ENCODE measurements at places on chromosomes 11 and 22.

- peak; percentile 68 for DNase-seq
These were observed 5.9 kb upstream of the PHF21A start for GRCh38 chr11:46127150-46127638.

GRCh38 chr11:63970902-63971301, 3.5 kb upstream of the COX8A start:
- DNase-seq, result no peak

GRCh38 chr11:13384908-13385640, 77.9 kb downstream of the BTBD10 start:
- peak; percentile 72 for DNase-seq

DNA sequence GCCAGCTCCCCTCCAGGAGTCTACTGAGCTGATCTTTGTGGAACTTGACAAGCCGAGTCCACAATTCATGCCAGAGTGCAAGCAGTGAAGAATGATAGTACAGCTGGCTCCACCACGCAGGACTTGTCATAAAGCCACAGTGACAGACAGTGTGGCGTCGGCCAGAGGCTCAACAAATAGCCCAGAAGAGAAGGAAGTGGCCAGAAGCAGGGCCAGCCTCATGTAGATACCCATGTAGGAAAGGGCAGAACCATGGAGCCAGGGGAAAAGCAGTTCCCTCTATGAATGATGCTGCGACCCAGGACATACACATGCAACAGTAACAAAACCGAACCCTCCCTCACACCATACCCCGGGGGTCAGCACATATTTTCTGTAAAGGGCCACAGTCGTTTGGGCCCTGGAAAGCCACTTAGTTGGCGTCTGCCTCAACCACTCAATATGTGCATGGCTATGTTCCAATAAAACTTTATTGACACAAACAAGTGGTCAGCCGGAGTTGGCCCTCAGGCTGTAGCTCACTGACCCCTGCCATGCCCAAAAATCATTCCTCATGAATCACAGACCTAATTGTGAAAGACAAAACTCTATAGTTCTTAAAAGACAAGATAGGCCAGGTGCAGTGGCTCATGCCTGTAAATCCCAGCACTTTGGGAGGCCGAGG, 161.4 kb downstream of the BRD1 start:
- no peak for DNase-seq

DNA sequence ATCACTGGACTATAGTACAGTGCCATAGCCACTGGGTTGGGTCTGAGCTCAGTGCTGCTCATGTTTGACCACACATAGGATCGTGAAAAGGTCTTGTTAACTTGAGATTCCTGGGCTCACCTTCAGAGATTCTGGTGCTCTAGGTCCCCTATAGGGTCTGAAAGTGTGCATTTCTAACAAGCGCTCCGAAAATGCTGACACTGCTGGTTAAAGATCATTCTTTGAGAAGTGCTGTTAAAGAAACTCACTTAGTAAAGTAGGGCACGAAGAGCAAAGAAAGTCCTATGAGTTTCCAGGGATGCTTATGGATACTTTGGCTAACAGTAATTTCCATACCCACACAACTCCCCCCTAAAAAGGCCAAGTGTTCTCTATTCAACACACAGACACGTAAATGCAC, 108.1 kb upstream of the PAX6 start:
- no peak for DNase-seq

GRCh38 chr11:12224537-12224893, 114.1 kb downstream of the MICAL2 start:
- peak; percentile 97 for DNase-seq

- DNase-seq, result no peak
These were observed 14.9 kb downstream of the DNAJB13 start for GRCh38 chr11:73965764-73966121.

DNA sequence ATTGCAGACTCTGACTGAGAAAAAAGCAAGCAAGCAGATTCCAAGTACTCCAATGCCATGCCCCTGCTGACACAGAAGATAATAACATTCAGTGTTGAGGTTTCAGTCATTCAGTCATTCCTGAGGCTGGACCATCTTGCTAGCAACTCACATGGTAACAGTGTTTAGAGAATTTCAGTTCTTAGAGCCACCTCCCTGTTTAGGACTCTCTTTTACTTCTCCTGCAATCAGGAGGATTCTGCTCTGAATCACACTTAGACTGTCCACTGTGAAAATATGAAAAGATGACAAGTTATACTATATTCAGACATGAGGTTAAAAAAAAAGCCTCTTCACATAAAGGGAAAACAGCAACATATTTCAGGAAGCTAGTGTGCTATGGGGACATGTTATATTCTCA, 183.9 kb upstream of the CTSC start:
- peak; percentile 81 for DNase-seq

GRCh38 chr11:26928582-26928981, 65.3 kb upstream of the FIBIN start:
- DNase-seq, result no peak

- no peak for DNase-seq
These were observed 87.6 kb downstream of the STIM1 start for GRCh38 chr11:3942956-3943497.

- no peak for DNase-seq
These were observed 167.0 kb upstream of the B3GAT1 start for GRCh38 chr11:134578807-134579723.

GRCh38 chr11:132873841-132874240, 658.5 kb downstream of the OPCML start:
- no peak for DNase-seq

DNA sequence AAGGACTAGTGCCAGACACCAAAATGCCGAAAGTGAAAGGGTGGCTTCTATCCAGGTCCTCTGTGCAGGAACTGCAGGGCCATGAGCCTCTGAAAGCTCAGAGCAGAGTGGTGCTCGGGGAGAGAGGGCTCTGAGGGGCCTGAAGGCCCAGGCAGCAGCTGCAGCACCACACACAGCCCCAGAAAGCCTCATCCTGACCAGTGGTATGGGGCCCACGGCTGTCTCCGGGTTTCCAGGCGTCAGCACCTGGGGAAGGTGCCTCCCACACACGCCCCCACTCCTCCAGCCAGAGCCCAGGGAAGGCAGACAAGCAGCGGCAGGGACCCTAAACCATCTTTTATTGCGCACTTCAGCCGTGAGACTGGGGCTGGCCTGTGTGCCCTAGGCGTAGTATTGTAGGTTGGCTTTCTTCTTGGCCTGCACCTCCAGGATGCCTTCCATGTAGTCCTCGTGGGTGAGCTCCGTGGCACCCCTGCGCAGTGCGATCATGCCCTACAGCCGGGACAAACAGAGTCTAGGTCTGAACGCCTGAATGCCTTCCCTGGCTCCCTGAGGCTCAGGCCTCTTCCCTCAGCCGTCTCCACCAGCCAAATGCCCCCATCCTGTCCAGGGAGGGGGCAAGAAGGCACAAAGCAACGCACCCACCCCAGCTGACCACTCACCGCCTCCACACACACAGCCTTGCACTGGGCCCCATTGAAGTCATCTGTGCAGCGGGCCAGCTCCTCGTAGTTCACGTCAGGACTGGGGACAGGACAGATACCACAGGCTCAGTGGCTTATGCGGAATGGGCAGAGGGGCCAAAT, 7.6 kb downstream of the PSMC3 start:
- no peak for DNase-seq

DNA sequence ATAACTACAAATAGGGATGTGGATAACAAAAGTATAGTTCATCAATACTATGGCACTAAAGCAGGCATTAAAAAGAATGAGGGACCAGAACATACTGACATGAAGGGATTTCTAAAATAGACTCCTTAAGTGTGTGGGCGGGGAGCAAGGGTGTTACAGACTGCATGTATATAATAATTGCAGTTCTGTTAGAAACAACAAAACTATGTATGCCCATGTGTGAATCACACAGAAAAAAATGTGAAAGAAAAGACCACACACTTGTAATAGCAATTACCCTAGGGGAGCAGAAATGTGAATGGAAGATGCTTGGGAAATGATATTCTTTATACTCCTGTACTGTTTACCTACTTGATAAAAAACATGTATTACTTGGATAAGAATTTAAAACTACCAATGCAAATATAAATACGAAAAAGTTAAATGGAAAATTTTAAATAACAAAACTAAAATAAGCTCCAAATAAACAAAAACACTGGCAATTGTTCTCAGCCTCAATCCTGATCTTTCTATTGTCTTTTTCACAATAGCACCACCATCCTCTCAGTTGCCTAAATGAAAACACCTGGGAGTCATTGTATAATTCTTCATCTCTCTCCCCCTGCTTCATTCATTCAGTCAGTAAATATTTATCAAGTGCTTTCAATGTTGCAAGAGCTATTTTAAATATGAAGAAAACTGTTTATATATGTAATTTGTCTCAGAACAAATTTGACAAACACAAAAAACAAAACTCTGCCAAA, 129.8 kb downstream of the FCHSD2 start:
- DNase-seq, result peak; percentile 77

DNA sequence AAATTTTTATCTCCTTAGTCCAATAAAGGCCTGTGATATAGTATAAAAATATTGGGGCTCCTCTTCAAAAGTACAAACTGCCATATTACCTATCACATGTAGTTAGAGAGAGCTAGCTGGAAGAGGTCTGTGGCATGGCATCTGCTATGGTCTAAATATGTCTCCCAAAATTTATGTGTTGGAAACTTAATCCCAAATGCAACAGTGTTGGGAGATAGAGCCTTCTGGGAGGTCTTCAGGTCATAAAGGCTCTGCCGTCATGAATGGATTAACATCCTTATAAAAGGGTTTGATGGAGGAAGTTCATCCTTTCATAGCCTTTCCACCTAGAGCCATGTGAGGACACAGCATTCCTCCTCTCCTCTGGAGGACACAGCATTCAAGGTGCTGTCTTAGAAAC, 105.4 kb downstream of the RELT start:
- DNase-seq, result no peak

- DNase-seq, result no peak
These were observed 528.1 kb downstream of the MN1 start for GRCh38 chr22:27273436-27273835.

GRCh38 chr11:32435511-32435941, at the start of gene WT1:
Gene WT1 (minus strand): TSS chr11:32435539.
- DNase-seq, result no peak

- peak; percentile 5 for DNase-seq
These were observed 673 bp upstream of the DUSP18 start for GRCh38 chr22:30668386-30668710.

DNA sequence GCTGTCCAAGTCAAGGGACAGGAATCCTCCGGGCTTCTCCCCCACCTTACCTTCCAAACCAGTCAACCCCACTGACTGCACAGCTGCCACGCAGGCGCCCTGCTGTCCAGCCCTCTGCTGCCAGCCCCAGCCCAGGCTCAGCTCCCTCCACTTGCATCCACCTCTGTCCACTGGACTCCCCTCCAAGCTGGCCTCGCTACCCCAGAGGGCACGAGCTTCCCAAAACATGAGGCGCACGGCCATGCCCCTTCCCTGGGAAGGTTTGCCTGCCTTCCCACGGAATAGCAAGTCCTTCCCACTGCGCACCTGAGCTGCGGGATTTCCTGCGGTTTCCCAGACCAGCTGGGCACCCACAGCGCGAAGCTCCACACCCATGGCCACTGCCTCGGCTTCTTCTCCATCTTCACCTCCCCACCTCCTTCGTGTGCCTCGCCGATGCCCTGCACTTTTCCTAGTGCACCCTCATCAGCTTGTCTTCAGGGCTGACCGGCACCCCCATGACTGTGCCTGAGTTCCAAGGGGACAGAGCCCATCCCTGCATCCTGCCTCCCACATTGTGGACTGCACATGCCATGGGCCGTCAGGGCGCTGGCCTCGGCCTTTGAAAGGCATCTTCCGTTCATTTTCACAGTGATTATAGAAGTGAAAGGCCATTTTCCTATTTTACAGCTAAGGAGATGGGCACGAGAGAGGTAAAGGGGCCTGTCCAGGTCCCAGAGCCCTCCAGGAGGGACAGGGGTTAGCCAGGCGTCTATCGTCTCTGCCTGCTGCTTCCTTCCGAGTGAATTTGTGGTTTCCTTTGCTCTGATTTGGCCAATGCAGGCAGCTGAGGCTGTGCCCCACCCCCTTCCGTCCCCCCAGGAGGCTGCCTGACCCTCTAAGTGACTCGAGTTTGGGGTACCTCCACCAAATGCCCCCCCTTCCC, 16.4 kb downstream of the IFITM10 start:
- DNase-seq, result no peak

- no peak for DNase-seq
These were observed 110.6 kb downstream of the MSANTD4 start for GRCh38 chr11:105911454-105911853.

- no peak for DNase-seq
These were observed 84.7 kb upstream of the WNT7B start for GRCh38 chr22:46061501-46062231.

GRCh38 chr11:35162745-35163144, 23.8 kb downstream of the CD44 start:
- no peak for DNase-seq

GRCh38 chr11:112082729-112083128, 3.8 kb downstream of the TIMM8B start:
- no peak for DNase-seq

GRCh38 chr22:22168190-22168940, 76.2 kb upstream of the VPREB1 start:
- DNase-seq, result peak; percentile 18

DNA sequence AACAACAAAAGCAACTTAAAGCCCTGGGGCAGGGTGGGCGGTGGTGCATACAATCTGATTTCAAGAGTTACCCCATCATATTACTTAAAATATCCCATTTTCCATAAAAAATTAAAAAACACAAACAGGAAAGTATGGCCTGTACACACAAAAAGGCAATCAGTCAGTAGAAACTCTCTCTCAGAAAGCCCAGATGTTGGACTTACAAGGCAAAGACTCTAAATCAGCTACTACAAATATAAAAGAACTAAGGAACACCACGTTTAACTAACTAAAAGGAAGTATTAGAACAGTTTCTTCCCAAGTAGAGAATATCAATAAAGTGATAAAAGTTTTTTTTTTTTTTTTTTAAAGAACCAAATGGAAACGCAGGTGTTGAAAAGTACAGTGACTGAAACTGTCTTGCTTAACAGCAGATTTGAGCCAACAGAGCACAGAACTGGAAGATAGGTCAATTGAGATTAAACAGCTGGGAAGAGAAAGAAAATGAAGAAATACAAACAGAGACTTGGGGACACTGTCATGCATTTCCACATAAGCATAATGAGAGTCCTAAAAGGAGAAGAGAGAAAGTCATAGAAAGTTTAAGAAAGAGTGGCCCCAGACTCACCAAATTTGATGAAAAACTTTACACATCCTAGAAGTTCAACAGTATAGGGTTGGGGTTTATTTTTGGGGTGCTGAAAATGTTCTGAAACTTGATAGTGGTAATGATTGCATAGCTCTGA, 8.6 kb downstream of the SC5D start:
- DNase-seq, result no peak

- peak; percentile 69 for DNase-seq
These were observed 29.0 kb downstream of the MYH9 start for GRCh38 chr22:36358533-36359469.

DNA sequence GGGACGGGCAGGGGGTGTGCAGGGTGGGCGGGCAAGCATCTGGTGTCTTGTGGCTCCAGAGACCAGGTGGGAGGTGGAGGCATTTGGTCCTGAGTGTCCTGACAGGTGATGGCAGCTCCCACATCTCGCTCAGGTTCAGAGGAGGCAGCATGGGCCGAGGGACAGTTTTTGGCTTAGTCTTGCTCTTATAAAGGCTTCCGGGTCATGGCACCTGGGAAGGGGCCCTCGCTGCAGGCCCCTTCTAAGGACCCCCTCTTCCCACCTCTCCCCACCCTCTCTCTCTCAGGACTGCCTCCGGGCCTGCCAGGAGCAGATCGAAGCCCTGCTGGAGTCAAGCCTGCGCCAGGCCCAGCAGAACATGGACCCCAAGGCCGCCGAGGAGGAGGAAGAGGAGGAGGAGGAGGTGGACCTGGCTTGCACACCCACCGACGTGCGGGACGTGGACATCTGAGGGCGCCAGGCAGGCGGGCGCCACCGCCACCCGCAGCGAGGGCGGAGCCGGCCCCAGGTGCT, 9.9 kb downstream of the CCND1 start:
- DNase-seq, result no peak
